ENCODE measurements at places on chromosomes 16 and 17.

GRCh38 chr16:70685061-70685937, 554 bp downstream of the MTSS2 start:
- no peak for DNase-seq

- no peak for DNase-seq
These were observed 117.1 kb upstream of the GSE1 start for GRCh38 chr16:85495823-85496538.

GRCh38 chr17:67095803-67096202, 51.4 kb downstream of the CACNG1 start:
- no peak for DNase-seq

DNA sequence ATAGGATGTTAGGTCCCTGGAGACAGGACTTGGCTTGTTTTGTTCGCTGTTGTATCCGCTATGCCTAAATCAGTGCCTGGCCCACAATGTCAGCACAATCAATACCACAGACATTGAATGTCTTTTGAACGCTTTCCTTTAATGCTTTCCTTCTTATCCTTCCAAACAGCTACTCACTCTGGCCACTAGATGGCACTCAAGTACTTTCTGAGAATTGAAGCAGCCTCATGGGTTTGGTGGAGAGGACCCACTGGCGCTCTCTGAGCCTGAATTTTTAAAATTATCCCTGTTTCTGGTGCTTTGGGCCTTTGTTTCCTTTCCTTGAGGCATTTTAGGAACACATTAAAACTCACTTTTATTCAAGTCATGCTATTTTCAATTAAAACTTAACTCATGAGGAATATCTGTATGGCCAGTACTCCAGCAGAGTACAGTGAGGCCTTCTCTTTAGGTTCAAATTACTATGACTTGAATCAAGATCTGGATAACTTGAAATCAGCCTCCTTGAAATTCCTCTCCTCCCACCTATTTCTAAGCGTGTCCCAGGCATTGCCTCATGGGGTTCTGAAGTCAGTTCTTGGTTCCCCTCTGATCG, 3.2 kb upstream of the NLRP1 start:
- DNase-seq: peak; percentile 11

- no peak for DNase-seq
These were observed 78.8 kb downstream of the TNRC6C start for GRCh38 chr17:78037280-78037679.
